ENCODE measurements at places on chromosomes 4 and X.

GRCh38 chr4:146927695-146928094, 18.0 kb downstream of the TTC29 start:
- no peak for DNase-seq

- no peak for DNase-seq
These were observed 23.4 kb upstream of the PRPS2 start for GRCh38 chrX:12767856-12768255.

DNA sequence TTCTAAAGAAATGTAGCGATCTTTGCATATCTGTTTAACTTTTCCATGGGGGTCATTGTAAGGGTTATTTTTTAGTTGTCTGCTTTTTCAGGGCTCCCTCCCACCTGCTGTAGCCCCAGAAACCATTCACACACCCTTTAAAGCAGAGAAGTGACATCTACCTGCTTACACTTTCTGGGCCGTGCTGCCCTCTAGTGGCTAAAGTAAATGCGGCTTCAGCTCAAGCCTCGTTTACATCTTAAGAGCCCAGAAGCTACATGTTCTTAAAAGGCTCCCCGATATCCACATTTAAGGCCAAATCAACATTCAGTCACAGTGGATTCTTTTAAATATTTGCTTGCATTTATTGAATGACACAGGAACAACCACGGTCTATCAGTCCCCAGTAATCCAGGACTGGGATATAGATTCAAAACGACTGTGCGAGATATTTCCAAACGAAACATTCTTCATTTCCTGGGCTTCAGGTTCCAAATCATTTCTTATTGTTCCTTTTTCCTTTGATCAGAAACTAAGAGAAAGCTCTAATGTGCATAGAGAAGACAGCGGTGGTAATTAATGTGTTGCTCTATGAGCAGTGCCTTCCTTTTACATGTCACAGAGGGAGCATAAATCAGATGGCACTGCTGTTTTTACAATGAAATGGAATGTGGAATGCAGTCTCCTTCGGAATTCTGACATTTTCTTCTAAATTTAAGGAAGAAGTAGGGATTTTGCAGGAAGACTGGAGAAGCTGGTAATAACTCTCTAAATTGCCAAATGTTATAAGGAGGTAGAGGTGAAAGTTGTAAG, 119.9 kb downstream of the RASGEF1B start:
- DNase-seq, result peak; percentile 8

GRCh38 chr4:8849266-8850073, 22.2 kb downstream of the HMX1 start:
- no peak for DNase-seq

DNA sequence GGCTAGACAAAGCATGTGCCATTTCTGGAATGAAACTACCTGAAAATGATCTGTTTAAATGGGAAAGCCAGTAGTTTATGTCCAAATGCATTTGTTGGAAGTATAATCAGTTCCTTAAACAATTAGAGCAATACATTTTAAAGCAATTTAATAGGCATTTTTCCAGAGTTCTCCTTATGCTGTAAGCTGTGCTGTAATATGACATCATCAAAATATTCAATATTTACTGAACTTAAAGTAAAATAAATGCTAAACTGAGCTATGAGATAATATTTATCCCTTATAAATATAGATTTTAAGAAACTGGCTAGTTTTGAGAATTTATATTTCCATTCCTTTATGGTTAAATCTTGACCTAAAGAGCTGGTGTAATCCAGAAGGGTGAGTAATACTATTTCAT, 7.9 kb downstream of the SLC4A4 start:
- no peak for DNase-seq

DNA sequence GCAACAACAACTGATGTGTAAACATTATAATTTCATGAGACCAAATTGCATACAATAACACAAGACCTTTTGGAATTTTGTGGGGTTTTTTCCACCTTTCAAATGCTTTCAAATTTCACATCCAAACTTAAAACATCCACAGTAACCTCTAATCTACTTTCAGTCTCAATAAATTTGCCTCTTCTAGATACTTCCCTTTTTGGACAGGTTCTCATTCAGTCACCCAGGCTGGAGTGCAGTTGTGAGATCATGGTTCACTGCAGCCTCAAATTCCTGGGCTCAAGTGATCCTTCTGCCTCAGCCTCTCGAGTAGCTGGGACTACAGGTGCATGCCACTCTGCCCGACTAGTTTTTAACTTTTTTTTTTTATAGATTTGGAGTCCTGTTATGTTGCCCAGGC, 556.6 kb downstream of the NLGN4X start:
- DNase-seq, result no peak

DNA sequence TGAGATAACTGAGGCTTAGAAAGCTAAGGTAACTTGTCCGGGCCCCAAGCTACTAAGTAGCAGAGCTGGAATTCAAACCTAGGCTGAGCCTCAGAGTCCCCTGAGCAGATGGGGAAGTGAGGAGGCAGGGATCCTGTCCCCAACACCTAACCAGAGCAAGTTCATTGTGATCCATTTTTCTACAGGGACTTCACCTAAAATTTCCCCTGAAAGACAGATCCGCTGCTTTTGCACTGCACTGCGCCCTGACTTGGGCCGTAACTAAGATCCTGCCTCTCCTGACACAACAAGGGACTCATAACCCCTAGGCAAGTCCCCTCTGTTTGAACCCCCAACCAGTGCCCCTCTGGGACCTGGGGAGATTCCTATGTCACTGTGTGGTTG, 25.6 kb upstream of the MTM1 start:
- DNase-seq, result no peak

DNA sequence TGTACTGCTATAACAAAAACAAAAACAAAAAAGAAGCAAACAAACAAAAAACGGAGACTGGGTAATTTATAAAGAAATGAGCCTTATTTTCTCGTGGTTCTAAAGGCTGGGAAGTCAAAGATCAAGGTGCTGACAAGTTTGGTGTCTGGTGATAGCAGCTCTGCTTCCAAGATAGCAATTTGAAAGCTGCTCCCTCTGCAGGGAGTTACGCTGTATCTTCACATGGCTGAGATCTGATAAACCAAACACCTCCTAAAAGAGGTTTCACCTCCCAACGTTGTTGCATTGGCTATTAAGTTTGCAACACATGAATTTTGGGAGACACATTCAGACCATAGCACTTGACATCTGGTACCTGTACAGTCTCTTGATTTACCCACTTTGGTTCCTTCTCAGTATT, 854.2 kb downstream of the CENPC start:
- no peak for DNase-seq

- no peak for DNase-seq
These were observed 258.5 kb upstream of the FSTL5 start for GRCh38 chr4:162422312-162422711.

GRCh38 chr4:74374561-74375327, 9.8 kb downstream of the EREG start:
- DNase-seq, result no peak

DNA sequence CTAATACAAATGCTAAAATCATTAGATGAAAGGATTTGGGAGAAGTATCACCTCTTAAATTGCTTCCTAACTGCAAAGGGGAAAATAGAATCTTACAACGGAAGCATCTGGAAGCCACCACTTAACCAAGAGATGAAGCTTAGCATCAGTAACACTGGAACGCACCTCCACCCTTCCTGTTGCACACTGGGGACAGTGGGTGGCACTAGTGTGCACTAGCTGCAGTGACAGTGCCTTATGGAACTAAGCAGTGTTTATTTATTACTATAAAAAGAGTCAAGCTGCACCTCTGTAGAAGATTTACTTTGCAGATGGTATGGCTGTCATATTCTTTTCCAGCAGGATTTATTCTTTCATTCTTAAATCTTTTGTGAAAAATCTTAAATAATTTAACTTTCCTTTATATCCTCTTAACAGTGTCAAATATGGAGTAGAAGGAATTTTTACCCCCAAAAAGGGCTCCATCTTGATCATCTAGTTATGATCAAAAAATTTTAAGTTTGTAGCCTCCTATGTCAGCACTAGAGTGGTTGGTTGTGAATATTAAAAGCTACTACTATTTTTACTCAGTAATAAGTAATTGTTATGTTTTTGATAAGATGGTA, 76.7 kb downstream of the SCD5 start:
- no peak for DNase-seq

GRCh38 chr4:88938138-88938537, 118.8 kb downstream of the FAM13A start:
- no peak for DNase-seq

GRCh38 chr4:89256203-89256800, 51.3 kb downstream of the GPRIN3 start:
- no peak for DNase-seq

DNA sequence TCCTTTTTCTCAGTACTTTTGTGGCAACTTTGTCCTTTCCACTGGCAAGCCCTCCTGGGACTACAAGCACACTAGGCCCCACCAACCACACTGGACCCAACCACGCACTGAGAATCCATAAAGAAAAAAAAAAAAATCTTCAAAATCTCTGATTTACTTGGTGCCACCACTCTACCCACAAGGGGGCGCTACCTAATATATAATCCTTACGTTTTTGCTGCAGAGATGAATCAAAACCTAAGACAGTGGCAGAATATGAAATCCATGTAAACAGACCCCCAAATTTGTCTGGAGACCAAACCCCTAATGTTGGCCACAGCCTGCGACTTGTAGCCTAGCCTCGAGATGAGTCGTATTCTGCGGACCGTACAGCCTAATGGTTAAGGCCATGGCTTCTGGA, 63.5 kb upstream of the ARHGAP36 start:
- DNase-seq, result no peak

DNA sequence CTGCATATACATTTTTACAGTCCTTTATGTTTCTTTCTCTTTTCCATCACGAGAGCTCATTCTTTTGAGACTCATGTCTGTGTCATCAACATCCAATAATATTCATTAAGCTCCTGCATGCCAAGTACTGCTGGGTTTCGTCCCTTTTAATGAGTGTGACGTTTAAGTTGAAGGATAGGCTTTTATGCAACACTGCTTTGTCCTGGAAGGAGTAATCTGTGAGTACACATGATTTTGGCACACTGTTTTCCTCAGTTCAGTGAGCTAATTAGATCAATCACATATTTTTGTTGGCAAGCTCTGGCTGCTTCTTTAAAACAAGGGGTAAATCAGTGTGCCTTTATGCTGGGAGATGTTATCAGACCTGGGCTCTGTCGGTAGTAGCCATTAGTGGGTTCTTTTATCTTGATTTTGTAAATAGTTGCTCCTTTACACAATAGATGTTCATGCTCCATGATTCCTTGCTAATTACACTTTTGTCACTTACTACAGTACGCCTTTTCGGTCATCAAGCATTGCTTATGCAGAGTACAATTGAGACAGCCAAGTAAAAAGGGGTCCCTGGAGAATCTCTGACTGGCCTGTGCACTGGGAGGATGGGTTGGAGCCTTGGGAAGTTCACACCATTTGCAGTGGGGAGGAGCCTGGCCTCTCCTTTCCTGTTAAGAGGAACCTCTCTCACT, 132.6 kb downstream of the FHIP1A start:
- DNase-seq, result no peak

- DNase-seq, result no peak
These were observed 68.4 kb downstream of the MFAP3L start for GRCh38 chr4:169957785-169958184.

DNA sequence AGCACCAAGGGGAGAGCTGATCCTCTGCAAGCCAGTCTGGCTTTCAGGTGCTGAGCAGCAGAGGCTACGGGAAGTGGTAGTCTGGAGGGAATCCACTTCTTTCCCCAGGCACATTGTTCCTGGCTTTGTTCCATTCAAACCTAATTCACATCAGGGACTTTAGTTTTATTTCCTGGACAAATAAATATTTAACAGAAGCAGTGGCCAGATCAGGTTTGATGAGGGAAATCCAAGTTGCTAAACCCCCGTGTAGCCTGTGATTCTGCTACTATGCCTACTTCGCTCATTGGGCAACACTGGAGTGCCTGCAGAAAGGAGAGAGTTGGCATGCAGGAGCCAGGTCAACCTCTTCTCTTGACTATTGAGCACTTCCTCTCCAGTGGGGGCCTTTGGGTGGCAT, 13.8 kb upstream of the STBD1 start:
- DNase-seq, result no peak

- DNase-seq, result no peak
These were observed 859.5 kb upstream of the NDST4 start for GRCh38 chr4:115972967-115973366.

GRCh38 chr4:40888933-40889332, 139.2 kb downstream of the NSUN7 start:
- no peak for DNase-seq

- DNase-seq, result no peak
These were observed 7.5 kb downstream of the HADH start for GRCh38 chr4:107996949-107997788.

DNA sequence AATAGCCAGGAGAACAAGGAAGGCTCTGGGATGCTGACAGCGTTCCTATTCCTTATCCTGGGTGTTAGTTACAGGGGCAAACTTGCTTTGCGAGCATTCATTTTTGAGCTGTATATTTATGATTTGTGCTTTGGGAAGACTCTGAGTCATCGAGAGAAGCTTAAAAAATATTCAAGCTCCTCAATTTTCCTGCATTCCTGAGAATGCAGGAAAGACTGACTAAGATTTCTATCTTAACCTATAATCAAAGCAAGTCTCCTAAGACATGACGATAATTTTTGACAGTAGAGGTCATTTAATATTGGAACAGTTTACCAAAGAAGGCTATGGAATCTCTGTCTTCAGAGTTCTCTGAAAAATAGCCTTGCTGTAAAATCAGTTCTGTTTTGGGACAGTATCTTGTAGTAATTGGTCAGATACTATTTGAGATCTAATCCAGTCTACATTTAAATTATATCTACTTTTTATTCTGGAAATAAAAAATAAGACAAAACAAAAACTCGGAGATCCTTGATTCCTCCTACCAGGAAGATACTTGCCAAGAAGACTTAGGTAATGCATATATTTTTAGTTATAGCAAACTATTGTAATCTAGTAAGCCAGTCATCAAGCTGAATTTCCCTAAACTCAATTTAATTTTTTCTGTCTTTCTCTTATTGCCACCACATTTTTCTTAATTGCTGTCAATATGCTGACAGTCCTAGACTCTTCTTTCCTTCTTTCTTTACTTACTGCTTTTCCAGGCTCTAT, 31.7 kb downstream of the BBS12 start:
- DNase-seq, result no peak

DNA sequence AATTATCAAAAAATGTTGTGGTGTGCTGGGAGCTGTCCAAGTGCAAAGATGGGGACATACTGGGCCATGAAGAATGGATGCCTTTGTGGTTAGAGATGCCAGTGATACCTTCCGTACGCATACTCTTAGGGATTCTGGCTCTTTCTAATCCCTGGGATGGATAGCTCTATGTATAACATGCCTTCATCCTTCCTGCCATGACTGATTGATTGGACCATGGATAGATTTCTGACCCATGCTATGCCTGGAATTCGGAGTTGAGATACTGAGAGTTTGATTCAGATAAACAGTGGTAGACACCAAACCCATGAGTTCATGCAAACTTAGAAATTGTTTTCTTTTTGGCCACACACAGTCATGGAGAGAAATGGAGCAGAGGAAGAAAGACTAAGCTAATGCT, 147.2 kb upstream of the WDFY3 start:
- DNase-seq, result no peak

GRCh38 chr4:8701126-8702019, 108.8 kb downstream of the CPZ start:
- no peak for DNase-seq

DNA sequence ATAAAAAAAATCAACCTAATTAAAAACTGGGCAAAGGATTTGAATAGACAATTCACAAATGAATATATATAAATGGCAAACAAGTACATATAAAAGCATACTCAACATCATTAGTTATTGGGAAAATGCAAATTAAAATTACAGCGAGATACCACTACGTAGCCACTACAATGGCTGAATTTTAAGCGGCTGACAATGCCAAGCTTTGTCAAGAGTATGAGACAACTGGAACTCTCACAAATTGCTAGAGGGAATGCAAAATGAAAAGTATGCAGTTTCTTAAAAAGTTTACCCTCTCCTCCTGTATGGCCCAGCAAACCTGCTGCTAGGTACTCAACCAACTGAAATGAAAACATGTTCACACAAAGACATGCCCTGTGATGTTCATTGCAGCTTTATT, 34.8 kb downstream of the ZFP42 start:
- DNase-seq, result no peak
